ENCODE measurements at places on chromosomes 13 and 19. TPM values are rescaled to one million over a fixed set of nuclear protein-coding genes. Genes with fewer than 3 reads are reported as not detected.

DIS3 gene
- total RNA-seq, result 17.4 TPM

IGFL2 gene
- 0.08 TPM for total RNA-seq

PEX11G gene
- 7.7 TPM for total RNA-seq

ARHGEF7 gene
- total RNA-seq, result 23.3 TPM

PTGIR gene
- total RNA-seq, result 1.4 TPM

ZNF442 gene
- 2.8 TPM for total RNA-seq

DNAJC15 gene
- 5.8 TPM for total RNA-seq

NPAS1 gene
- not detected for total RNA-seq

CEACAM7 gene
- total RNA-seq, result not detected

ZNRF4 gene
- total RNA-seq, result not detected

KLK1 gene
- not detected for total RNA-seq

ANKLE1 gene
- total RNA-seq, result 43.2 TPM

ZNF530 gene
- 1.4 TPM for total RNA-seq

LGI4 gene
- 1.1 TPM for total RNA-seq

CBARP gene
- 0.05 TPM for total RNA-seq

RPL28 gene
- 116 TPM for total RNA-seq

SYCN gene
- total RNA-seq, result not detected

NLRP7 gene
- not detected for total RNA-seq

CYP4F2 gene
- total RNA-seq, result 186 TPM

LILRB1 gene
- total RNA-seq, result 10.6 TPM

CPB2 gene
- total RNA-seq, result 997 TPM

CYTH2 gene
- total RNA-seq, result 16.9 TPM

ZNF136 gene
- 4.5 TPM for total RNA-seq

PSG3 gene
- not detected for total RNA-seq

HIF3A gene
- 20.5 TPM for total RNA-seq

PCP2 gene
- not detected for total RNA-seq

CYP4F22 gene
- 2.1 TPM for total RNA-seq

ITGBL1 gene
- 0.28 TPM for total RNA-seq

PBX4 gene
- total RNA-seq, result 0.59 TPM

NKG7 gene
- 2.0 TPM for total RNA-seq

B3GNT3 gene
- 0.14 TPM for total RNA-seq

CGB5 gene
- total RNA-seq, result not detected

ZNF837 gene
- total RNA-seq, result 2.1 TPM

CELF5 gene
- 0.33 TPM for total RNA-seq

FUZ gene
- total RNA-seq, result 12.5 TPM

NEK5 gene
- 0.08 TPM for total RNA-seq

All from liver (tissue), 10 donors.